Activated CD8-positive, alpha-beta memory T cell treated with anti-CD3 and anti-CD28 coated beads, Interleukin-2, amount 10 ng/mL, durations not matched to agents 7 days and 5 days (primary cell): ENCODE measurements at places on chromosomes 11 and 22. TPM values are rescaled to one million over a fixed set of nuclear protein-coding genes. Genes with fewer than 3 reads are reported as not detected.
A peak's percentile ranks its signal among the peaks of the same experiment; 100 is the strongest.

DNA sequence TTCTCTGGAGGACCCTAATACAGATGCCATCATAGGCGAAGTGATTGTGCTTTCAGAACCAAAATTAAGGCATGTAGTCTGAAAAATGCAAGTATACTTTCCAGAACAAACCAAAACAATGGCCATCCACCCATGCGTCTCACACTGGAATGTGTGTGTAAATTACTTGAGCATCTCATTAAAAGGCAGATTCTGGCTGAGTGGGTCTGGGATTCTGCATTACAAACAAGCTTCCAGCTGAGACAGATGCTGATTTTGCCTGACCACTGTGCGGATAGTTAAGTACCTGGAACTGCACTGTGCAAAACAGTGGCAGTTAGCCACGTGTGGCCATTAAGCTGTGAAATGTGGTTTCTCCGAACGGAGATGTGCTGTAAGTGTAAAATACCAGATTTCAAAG lies 26.2 kb downstream of the RRP7A start:
- peaks cover 14% of the 10 kb centered on the region for H3K27me3 ChIP-seq
- DNase-seq = no peak
- no peak overlapping the region for H3K27ac ChIP-seq
- H3K4me3 ChIP-seq = no peak overlapping the region
- H3K4me1 ChIP-seq = peaks cover 3% of the 10 kb centered on the region
- H3K36me3 ChIP-seq = no peaks in the 10 kb centered on the region

DNA sequence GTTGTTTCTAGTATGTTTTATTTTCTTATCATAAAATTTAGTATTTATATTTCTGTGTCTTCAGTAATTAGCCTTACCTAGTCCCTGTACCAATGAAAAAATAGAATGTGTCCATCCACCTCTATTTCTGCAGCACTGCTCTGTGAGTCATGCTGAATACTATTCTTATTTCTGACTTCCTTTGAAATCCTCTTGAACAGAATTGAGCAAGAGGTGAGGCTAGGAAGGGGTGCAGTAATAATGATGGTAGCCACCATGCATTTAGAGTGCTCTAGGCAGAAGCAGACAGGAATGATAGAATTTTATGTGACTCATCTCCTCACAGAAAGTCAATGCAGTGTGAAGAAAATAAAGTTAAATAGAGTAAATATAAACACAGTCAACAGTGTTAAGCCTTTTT lies 60.0 kb downstream of the OR10A6 start:
- H3K4me3 ChIP-seq = no peak overlapping the region
- peaks cover 22% of the 10 kb centered on the region for H3K27me3 ChIP-seq
- DNase-seq = no peak
- no peaks in the 10 kb centered on the region for H3K4me1 ChIP-seq

DNA sequence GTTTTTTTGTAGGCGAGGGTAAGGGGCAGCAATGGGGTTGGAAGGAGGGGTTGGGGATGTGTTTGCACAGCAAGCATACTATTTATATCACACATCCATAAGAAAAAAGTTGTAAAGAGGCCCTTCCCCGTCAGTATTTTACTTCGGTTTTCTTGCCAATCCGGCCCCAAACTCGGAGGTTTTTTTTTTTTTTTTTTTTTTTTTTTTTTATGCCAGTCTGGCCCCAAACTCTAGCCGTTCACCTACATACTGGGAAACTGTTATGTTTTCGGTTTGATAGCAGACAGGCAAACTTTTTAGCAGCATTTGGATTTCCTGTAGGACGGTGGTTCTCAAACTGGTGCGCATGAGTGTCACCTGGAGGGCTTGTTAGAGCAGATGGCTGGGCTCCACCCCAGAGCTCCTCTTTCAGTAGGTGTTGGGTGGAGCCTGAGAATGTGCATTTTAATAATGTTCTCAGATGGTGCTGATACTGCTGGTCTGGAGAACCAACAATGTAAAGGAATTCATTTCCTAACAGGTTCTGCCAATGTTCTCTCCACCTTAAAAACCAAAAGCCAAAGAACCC lies 76.5 kb upstream of the ZBED5 start:
- peak overlapping the region; percentile 66 for H3K4me3 ChIP-seq
- H3K27ac ChIP-seq = no peak overlapping the region
- H3K36me3 ChIP-seq = no peaks in the 10 kb centered on the region
- peaks cover 40% of the 10 kb centered on the region for H3K27me3 ChIP-seq

Gene POU2AF2
- not detected for total RNA-seq

Gene GPHA2
- not detected for total RNA-seq

DNA sequence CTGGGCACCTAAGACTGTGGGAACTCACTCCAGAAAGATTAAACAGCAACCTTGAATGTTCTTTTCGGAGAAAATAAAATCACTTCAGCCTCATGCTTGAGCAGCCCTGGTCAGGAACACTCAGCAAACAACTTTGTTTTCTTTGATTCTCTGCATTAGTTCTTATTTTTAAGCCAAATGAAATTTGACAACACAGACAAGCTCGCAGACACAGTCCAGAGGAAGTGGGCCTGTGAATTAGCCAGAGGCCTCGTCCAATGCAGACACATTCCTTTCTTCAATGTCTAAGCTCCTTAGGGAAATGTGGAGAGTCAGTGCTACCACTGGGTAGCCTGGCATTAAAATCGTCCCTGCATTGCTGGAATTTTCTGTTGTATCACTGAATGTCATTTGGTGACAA lies 62.9 kb upstream of the CSNK2A3 start:
- no peak overlapping the region for H3K27ac ChIP-seq
- peaks cover 24% of the 10 kb centered on the region for H3K27me3 ChIP-seq
- no peak overlapping the region for H3K4me3 ChIP-seq
- H3K4me1 ChIP-seq = peaks cover 4% of the 10 kb centered on the region
- no peaks in the 10 kb centered on the region for H3K36me3 ChIP-seq

Gene SPINDOC
- 55.8 TPM for total RNA-seq

Gene FOLR2
- total RNA-seq = not detected
